ENCODE measurements at places on chromosomes 6 and 20. TPM values are rescaled to one million over a fixed set of nuclear protein-coding genes. Genes with fewer than 3 reads are reported as not detected.

- no peaks in the 10 kb centered on the region for H3K36me3 ChIP-seq
- H3K27me3 ChIP-seq, result no peaks in the 10 kb centered on the region
- DNase-seq, result no peak
- H3K4me3 ChIP-seq, result no peak overlapping the region
- no peaks in the 10 kb centered on the region for H3K4me1 ChIP-seq
- H3K27ac ChIP-seq, result no peak overlapping the region
These were observed 21.7 kb downstream of the TGM6 start for GRCh38 chr20:2402271-2402980.

- H3K4me1 ChIP-seq, result no peaks in the 10 kb centered on the region
- DNase-seq, result no peak
- no peaks in the 10 kb centered on the region for H3K36me3 ChIP-seq
- H3K27ac ChIP-seq, result peak overlapping the region; percentile 31
These were observed 28.2 kb upstream of the FABP7 start for GRCh38 chr6:122751326-122751725.

DNA sequence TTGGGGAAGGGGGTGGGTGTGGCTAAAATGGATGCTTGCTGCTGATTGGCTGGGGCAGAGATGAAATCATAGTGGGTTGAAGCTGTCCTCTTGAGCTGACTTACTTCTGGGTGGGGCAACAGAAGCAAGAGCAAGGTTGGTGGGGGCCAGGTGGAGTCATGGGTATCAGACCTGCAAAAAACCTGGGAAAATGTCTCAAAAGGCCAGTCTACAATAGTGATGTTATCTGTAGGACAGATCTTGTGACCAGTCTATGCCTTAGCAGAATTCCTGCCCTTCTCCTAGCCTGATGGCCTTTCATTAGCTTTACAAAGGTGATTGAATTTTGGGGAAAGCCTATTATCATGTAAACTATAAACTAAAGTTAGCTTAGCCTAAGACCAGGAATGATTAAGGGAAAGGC, 945.7 kb downstream of the KIF16B start:
- no peaks in the 10 kb centered on the region for H3K36me3 ChIP-seq
- H3K27ac ChIP-seq, result no peak overlapping the region
- no peaks in the 10 kb centered on the region for H3K27me3 ChIP-seq
- no peaks in the 10 kb centered on the region for H3K4me1 ChIP-seq
- no peak overlapping the region for H3K4me3 ChIP-seq

GRCh38 chr20:44601801-44602204, 19.4 kb downstream of the PKIG start:
- H3K4me3 ChIP-seq, result no peak overlapping the region
- no peak for DNase-seq
- H3K27ac ChIP-seq, result no peak overlapping the region
- H3K36me3 ChIP-seq, result no peaks in the 10 kb centered on the region
- H3K27me3 ChIP-seq, result no peaks in the 10 kb centered on the region

The BCAS4 gene
- 45.0 TPM for total RNA-seq

DNA sequence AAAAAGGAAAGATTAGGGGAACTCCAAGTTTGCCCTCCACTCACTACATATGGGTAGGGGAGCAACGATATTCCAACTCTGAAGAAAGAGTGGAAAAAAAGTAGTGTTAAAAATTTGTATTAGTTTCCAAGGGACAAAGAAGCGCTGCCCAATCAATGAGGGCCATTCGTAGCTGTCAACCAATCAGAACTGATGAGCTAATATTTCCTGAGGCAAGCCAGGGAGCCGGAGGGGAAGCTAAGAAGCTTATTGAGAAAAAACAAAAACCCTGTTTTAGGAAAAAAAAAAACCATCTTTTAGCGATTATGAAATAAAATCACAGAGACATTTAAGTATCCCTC, 59.5 kb downstream of the TRIM38 start:
- H3K4me3 ChIP-seq, result peak overlapping the region; percentile 96
- peak overlapping the region; percentile 97 for H3K27ac ChIP-seq
- H3K27me3 ChIP-seq, result no peaks in the 10 kb centered on the region
- DNase-seq, result peak; percentile 34
- H3K4me1 ChIP-seq, result peaks cover 15% of the 10 kb centered on the region
- H3K36me3 ChIP-seq, result no peaks in the 10 kb centered on the region

All from naive thymus-derived CD4-positive, alpha-beta T cell (primary cell).